HCEC 1CT (cell line): ENCODE measurements at places on chromosomes 2 and 18.

DNA sequence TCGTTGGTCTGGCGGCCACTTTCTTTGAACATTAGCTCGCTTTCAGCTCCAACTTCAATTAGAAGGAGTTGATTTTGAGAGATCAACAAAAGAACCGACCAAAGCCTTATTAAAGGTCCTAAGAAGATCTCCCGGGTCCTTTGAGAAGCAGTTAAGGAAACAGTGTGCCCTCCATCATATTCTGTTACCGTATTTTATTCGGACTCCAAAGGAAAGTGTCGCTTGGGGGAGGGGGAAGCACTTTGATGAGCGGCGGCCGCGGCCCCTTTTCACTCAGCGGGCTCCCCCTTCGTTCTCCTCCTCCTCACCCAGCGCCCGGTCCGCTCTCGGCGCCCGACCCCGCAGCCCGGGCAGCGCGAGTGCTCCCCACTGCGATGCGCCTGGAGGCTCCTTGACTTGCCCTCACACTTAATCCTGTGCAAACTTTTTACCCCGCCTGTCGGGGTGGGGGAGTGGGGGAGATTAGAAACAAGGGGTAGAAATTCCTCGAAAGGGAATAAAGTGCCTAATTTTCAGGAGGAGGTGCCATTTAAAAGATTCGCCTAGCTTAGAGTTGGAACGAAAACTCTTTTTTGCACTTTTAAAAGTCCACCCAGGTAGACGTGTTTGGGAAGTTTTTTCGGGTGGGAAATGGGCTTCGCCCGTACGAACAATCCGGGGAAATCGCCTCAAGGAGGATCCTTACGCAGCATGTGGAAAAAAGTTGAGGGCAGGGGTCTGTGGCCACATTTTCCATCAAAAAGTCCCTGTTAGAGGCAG, 1.2 kb upstream of the OTX1 start:
- no peak for DNase-seq

DNA sequence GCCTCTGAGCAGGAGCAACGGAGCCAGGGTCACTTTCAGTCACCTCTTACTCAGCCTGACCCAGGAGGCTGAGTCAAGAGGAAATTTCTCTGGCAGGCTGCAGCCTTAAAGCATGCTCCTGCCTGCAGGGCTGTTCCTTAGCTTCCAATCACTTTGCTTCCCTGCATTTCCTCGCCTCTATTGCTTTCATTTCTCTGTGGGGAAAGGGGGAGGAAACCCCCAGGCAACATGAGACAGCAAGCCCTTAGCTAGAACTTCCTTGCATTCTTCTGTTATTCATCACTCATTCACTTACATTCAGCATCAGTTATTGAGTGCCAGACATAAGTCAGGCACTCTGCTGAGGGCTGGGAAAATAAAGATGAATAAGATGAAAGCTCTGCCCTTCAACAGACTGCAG, 13.0 kb downstream of the XDH start:
- DNase-seq = peak; percentile 91

DNA sequence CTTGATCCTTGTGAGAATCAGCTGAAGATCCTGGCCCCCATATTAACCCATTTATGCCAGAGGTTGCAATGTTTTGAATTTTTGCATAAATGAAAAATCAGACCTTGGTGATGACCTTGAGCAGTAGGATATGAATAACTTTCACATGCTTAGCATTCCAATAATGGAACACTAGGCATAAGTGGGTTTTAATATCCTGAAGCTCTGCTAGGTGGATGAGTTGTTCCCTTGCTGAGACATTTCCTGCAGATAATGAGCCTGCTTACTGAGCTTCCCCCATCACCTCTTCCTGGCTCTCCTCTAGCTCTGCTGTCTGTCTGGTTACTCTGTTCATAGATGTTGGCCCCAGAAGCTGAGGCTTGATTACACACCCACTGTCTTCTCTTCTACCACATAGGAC, 25.5 kb upstream of the SEC11C start:
- DNase-seq = no peak

GRCh38 chr18:50654658-50655550, 95.0 kb downstream of the MAPK4 start:
- no peak for DNase-seq

GRCh38 chr2:181307203-181307991, 149.8 kb upstream of the ITGA4 start:
- no peak for DNase-seq

GRCh38 chr18:77617694-77618093, 368.0 kb downstream of the GALR1 start:
- no peak for DNase-seq

GRCh38 chr2:104416339-104417000, 437.4 kb upstream of the POU3F3 start:
- DNase-seq = no peak

DNA sequence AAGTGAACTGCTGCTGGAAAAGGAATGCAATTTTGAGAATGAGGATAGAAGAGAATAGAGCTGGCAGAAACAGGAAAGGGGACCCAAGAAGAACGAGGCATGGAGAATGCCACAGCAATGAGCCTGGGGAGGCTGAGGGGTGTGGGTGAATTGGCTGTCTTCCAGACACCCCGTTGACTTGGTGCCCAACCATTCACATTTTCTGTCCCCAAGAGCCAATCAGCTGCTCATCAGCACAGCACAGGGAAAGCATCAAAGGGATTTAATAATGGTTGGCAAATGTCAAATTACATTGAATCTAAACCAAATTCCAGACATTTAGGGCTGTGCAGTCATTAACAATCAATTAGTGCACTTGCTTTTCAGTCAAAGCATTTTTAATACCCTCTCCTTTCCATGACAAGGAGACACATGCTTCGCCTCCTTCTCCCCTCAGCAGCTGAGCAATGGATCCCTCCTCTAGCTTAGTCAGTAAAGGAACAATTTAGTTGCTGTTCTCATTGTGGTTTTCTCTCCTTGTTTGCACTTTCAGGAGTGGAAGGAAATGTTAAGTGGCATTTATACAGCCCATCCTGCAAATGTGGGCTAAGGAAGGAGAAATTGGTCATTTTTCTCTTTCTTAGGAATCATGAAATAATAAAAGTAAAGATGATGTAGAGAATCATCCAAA, 98.8 kb downstream of the KLF7 start:
- DNase-seq = no peak

- DNase-seq = no peak
Observed at GRCh38 chr2:3210257-3210656, 167.4 kb downstream of the EIPR1 start.

- DNase-seq = peak; percentile 76
Observed at GRCh38 chr18:45957100-45957499, 10.0 kb downstream of the EPG5 start.

DNA sequence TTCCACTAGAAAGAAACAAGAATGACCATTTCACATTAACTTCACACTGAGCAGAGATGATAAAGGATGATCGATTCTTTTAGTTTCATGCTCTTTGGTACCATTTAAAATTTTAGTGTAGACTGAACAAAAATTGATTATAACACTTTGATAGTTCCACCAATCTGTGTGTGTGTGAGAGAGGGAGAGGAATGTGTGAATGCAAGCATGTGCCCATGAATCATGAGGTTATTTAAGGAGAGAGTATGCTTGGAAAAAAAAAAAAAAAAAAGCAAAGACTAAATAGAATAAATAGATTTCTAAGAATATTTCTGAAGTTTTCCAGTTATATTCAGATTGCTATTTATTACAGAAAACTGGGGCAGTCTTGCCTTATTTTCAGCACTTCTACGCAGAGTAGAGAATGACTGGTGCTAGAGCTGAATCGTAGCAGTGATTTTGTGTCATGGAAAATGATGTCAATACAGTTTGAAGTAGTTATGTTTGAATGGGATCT, 900.8 kb downstream of the SLC4A3 start:
- DNase-seq = peak; percentile 30

GRCh38 chr2:10232096-10232815, 70.4 kb upstream of the HPCAL1 start:
- no peak for DNase-seq

DNA sequence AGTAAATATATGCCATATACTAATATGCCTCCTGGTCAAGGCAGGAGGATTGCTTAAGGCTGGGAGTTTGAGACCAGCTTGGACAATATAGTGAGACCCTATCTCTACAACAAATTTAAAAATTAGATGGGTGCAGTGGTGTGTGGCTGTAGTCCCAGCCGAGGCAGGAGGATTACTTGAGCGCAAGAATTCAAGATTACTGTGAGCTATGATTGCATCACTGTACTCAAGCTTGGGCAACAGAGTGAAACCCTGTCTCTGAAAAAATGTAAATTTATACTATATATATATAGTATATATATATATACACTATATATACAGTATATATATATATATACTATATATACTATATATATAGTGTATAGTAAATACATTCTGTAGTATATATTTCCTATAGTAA, 30.0 kb upstream of the NPC1 start:
- no peak for DNase-seq

- DNase-seq = no peak
Observed at GRCh38 chr2:181566334-181567032, 90.4 kb downstream of the CERKL start.

- DNase-seq = no peak
Observed at GRCh38 chr2:48380208-48380607, 149.7 kb upstream of the STON1 start.

DNA sequence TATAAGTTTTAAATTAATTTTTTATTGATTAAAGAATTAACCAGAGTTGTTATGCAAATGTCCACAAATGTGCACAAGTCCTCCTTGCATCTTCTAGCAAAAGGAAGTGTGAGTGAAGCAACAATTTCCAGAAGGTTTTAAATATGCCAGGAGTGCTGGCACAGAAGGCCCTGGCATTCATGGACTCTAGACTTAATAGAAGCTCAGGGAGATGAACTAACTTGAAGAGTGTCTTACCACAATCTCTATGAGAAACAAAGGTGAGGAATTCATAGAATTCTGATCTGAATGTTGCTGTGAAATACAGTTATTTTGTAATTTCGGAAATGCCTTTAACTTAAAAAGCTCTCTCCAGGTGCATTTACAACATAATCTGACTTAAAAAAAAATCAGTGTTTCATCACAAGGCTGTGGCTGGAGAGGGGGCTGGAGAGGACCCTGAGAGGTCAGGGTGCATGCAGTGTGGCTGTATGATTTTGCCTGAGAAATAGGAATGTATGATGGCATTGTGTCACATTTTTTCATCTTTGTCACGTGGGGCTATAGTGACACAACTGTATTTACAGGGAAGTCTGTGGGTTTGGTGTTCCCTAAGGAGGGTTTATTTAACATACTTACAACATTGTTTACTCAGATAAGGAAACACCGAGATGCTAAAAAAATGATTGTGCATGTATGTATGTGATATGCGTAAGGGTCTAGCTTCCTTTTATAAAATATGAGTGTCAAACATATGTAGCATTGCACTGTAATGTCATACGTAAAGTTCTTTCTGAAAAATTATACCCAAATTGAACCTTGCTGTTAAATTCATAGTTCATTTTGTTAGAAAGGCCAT, 66.2 kb downstream of the MAP4K4 start:
- no peak for DNase-seq

- no peak for DNase-seq
Observed at GRCh38 chr2:72114693-72115051, 33.0 kb downstream of the CYP26B1 start.

DNA sequence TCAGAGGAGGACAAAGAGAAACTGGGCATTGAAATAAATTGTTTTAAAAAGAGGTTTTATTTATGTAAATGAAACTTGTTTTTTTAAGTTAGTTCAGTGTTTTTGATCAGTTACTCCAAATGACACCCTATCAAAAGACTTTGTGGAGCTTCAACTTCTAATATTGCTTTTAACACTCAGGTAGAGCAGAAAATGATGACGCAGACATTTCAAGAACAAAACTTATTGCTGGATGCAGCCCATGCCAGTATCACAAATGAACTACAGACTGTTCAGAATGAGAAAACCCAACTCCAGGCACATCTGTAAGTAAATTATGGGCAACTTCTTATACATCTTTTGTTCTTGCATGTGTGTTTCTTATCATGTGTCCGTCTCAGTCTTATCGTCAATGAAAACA, 36.4 kb downstream of the CCDC150 start:
- no peak for DNase-seq

- no peak for DNase-seq
Observed at GRCh38 chr2:105378921-105379383, 19.9 kb downstream of the FHL2 start.

- no peak for DNase-seq
Observed at GRCh38 chr2:170038734-170039133, 139.2 kb upstream of the MYO3B start.

DNA sequence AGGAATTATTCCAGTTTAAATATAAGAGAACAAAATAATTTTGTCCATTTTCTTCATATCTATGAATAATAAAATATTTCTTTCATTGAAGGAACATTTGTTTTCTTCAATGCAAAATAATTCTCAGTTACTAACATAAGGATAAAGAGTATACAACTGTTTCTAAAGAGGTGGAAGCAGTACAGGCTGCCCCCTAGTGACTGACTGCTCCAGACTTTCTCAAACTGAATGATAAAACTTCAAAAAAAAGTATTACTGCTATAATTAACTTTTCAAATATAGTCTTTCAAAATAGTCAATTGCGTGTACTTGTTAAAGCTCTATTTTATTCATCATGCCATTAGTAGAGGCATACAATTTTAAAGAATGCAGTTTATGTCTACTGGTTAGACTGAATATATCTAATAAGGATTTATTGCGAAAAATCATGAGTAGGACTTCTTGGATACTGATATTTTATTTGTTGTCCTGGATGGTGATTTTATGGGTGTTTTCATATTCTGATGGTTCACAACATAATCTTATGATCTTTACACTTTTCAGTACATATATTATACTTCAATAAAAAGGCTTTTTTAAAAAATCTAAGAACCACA, 100.1 kb downstream of the WDPCP start:
- peak; percentile 43 for DNase-seq

GRCh38 chr2:101717071-101717845, 19.8 kb downstream of the MAP4K4 start:
- no peak for DNase-seq

GRCh38 chr18:5630057-5630899, 86.5 kb upstream of the EPB41L3 start:
- DNase-seq = no peak

DNA sequence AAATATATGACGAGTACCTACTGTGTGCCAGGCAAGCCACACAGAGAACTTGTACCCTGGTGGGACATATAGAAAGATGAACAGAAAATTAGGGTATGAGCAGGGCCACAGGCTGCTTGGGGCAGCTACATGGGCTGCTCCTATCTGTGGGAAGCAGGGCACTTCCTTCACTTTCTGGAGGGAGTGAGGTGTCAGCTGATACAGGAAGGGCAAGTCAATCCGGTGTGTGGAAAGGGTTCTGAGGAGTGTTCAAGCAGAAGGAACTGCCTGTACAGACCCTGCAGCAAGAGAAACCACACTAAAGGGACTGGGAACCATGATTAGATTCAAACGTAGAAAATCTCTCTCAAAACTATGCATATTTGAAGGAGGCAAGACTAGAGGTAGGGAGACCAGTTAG, 58.6 kb upstream of the BCL11A start:
- no peak for DNase-seq
